ENCODE measurements at places on chromosomes 4 and X.

DNA sequence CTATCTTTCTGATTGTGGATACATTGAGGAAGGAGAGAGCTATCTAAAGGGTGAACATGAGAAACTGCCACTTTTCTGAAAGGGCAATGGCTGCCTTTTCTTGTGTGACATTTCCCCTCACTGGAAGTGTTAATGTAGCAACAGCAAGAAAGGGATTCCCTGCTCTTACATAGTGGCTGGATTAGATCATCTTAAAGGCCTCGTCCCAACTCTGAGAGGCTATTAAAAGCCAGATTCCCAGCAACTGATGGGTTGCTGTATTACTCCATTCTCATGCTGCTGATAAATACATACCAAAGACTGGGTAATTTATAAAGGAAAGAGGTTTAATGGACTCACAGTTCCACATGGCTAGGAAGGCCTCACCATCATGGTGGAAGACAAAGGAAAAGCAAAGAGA, 33.7 kb upstream of the ADH7 start:
- DNase-seq: no peak

DNA sequence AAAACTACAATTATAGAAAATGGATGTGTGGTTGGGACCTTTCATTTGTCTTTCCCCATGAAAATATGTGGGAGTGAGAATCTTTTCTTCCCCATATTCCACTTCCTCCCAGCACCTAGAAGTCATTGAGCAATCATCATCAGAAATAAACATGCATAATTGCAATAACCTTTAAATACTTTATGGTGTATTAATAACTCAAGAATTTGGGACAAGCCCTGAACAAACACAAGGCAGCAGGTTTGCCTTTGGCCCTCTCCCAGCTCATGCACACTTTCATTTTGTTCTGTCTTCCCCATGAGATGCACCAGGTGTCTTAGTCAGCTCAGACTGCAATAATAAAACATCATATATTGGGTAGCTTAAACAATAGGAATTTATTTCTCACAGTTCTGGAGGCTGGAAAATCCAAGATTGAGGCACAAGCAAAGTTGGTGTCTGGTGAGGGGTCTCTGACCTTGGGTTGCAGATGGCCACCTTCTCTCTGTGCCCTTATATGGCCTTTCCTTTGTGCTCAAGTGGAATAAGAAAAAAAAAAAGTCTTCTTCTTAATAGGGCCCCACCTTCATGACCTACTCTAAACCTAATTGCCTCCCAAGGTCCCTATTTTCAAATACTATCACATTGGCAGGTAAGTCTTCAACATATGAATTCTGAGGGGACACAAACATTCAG, 34.7 kb upstream of the TMEM184C start:
- DNase-seq: no peak

GRCh38 chr4:184453365-184454160, 20.8 kb downstream of the IRF2 start:
- DNase-seq: no peak

DNA sequence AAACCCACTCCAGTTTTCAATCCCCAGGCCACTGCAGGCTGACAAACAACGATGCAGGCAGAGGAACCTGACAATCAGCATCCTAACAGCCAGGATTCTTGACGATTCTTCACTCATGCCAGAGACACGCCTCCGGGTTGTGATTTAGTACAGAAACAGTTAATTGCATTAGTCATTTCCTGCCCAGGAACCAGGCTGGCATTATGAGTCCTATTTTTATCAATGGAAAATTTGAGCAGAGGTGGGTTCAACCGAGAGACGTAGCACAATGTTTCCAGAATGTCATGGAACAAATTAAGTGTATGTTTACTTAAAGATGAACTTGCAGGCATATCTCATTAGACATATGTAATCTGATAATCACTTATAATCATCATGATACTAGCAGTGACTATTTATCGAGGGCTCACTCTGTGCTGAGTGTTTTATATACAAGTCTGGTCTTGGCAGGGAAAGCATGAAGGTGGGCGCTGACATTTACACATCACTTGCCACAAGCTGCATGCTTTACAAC, 159.7 kb downstream of the NSUN7 start:
- DNase-seq: no peak

GRCh38 chr4:100098681-100099080, 91.6 kb downstream of the DDIT4L start:
- no peak for DNase-seq

DNA sequence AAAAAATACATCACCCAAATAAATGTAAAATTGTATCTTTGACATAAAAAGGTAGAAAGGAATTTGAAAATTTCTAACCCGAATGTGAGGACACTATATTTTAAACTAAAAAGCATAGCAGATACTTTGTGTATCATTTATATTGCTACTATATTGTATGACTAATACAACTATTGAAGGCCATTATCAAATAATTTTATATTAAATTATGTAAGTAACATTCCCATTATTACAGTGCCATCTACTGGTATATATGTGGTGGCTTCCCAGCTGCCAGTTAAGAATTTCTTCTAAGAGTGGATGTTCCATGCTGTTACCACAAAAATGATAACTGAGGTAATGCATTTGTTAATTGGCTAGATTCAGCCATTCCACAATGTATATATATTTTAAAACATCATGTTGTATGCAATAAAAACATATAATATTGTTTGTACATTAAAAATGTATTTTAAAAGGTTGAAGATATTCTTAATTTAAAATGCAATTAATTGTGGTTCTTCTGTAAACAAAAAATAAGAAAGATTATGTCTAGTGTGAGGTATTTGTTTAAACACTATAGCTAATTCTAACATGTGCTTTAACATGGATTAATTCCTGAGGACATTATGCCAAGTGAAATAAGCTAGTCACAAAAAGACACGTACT, 65.3 kb downstream of the EGF start:
- DNase-seq: no peak

DNA sequence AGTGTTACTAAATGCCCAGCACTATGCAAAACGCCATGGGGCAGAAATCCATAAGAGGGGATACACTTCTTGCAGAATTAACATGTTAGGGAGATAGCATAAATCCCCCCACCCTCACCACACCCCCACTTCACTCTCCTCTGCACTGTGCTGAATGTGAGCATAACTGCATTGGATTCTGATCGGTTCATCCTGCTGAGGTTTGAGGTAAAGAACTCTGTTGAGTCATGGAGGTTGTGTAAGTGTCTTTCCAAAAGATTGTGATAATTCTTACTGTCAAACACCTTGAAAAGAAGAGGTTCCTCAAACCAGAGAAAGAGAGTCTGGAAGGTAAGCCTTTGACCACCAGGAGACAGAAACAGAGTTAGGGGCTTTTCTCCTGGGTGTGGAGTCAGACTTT, 43.6 kb downstream of the RBM47 start:
- DNase-seq: no peak

DNA sequence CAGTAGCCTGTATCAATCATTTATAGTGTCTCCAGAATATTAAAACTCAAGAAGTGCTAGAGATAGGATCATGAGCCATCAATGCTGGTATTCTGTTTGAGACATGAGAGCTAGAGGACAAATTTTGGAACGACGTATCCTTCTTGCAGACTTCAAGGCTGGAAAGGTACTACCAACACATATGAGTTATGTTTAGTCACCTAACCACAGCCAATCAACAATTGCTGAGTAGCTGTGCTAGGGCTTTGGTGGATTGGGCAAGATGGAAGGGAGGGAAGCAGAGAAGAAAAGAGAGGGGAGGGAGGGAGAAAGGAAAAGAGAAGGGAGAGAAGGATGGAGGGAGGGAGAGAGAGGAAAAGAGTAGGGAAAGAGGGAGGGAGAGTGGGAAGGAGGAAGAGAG, 21.6 kb upstream of the RAI2 start:
- DNase-seq: no peak

DNA sequence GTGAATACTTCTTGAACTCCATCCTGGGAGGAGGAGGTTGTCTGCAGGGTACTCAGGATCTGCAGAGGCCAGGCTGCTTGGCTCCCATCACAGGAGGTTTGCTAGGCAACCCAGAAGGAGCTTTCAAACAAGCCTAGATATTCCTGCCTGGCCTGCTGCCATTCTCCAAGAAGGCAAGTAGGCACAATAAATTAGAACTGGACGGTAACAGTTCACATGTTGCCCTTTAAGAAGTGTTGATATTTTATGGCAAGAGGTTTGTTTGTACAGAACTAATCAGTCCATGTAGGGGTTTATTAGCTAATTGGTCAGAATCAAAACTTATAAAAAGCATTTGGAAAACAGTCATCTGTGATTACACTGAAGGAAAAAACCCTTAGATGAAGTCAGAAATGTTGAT, 39.3 kb downstream of the SYNPO2 start:
- DNase-seq: no peak

GRCh38 chr4:45317276-45317675, 590.9 kb upstream of the GNPDA2 start:
- DNase-seq: no peak

DNA sequence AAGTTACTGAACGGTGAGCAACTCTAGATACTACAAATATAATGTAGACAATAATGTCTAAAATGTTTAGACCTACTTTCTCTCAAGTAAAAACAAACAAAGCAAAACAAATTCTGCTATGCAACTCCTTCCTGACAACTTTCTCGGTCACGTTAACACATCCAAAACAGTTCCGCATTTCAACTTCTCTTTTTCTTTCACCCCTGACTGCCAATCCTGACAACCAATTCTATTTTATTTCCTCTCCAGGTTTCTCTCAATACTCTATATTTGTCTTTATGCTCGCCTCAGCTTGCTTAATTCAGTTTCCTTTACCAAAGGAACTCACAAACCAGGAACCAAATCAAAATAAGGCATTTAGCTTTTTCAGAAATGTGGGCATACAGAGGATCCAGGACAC, 513.0 kb downstream of the FSTL5 start:
- no peak for DNase-seq

DNA sequence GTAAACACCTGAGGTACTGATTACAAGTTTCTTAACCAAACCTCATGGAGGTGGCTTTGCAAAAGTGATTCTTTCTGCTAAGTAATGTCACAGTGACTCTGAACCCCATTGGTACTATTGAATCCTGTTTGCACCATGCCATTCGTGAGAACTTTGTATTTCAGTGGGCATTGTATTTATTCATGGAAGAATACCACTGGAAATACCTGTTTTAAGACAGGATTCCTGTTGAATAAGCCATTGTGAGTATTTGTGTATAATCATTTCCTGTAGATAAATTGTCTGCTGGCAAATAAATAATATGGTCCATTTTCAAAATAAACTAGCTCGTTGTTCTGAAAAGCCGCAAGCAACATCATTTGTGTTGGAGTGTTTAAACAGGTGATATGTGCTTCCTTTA, 136.4 kb upstream of the GUCY1A1 start:
- no peak for DNase-seq

GRCh38 chr4:113524505-113525186, 236.9 kb downstream of the CAMK2D start:
- no peak for DNase-seq

DNA sequence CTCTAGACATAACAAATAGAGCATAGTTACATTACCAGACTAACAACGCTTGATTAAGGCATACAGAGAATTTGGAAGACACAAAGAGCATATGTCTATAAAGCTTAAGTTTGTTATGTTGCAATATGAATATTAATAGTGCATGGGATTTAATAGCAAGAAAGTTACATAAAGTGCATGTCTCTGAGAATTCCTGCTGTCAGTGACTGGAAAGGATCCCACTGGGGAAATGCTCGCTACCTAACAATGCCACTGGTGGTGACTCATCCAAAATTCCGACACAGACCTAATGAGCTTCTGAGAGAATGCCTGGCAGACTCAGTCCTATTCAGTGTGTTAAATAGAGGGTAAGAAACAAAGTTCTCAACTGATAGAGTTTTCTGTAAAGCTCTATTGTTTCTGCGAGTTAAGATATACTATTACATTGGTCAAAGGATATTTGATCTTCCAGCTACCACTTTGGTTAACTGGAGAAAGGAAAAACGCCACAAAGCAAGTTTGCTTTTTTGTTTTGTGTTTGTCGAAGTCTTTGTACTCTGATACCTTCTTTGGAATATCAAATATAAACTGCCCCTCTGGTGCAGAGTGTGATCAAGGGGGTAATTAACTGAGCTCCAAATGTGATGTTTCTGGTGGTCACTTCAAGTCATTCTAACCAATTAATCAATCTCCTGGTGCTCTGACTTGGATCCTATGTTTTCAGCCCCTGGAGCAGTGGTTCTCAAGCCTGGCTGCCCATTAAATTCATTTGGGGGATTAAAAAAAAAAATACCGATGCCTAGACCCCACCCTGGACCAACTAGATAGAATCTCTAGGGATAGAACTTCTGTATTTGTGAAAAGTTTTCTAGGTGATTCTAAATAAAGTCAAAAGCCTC, 107.9 kb downstream of the PALLD start:
- no peak for DNase-seq

DNA sequence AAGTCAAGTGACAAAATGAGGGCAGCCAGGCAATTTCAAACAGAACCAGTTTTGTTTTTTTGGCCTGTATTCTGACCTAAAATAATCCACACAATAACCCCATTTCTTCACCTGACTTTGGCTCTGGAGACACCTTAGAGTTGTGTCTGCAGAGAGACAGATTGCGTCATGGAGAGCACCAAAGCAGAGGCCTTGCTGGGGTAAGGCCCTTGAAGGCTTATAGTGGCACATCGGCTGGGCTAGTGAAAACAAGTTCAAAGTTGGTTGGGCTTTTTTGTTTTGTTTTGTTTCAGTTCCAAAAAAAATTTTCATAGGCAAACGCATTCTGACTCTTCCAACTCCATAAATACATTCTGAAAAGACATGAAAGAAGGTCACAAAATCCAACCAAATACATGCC, 34.4 kb downstream of the PARM1 start:
- no peak for DNase-seq

GRCh38 chr4:165834116-165834515, 38.9 kb upstream of the TLL1 start:
- no peak for DNase-seq

- no peak for DNase-seq
Observed at GRCh38 chr4:166078383-166078782, 205.3 kb downstream of the TLL1 start.

DNA sequence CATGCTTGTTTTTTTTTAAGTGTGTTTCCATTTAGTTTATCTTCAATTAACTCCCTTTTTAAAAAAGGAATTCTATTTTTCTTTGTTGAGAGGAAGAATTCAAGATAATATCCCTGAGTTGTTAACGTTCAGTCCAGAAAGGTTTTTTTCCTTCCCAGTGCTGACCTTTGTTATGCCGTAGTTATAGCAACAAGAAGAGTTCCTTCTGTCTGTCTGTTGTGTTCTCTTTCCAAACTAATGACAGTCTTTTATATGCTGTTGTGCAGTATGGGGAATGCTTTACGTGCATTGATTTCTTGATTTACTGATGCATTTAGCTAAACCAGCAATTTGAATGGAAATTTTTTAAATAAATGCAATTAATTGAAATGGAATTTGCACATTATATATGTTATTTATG, 6.6 kb upstream of the CXXC4 start:
- DNase-seq: no peak

DNA sequence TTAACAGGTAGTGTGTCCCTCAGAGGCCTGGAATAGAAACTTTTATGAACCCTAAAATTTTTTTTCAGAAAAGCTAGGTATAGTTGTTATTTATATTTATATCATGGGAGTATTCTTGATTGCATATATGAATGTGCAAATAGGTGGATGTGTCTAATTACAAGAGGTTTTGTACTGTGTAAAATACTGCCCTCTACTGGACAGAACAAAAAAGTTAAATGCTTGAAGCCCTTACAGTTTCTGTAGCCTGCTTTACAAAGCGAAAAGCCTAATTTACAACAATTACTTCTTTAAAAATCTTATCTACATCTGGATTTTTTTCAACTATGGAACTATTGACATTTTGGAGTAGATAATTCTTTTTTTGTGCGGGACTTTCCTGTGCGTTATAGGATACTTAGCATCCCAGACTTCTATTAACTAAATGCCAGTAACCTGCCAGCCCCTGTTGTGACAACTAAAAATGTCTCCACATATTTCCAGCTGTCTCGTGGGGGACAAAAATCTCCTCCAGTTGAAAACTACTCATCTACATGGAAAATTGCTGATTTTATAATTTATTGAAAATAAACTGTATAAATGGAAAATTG, 35.1 kb downstream of the ENPEP start:
- DNase-seq: no peak
